Pancreas (tissue), 10 donors: ENCODE measurements at places on chromosomes 13 and 19.

DNA sequence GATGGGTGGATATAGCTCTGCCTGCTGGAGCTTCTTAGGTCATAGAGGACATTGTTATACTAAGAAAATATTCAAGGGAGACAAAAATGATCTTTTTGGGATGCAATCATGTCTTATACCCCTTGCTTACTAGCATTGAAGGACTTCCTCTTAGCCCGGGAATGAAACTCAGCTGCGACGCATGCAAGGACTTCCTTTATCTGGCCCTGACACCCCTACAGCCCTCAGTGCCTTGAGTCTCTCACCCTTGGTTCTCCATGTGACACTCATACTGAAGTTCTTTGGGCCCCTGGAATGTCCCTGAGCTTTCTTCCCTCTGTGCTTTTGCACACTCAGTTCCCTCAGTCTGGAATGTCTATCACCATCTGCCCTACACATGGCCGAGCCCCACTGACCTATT, 72.5 kb upstream of the MTIF3 start:
- H3K4me1 ChIP-seq, result no peaks in the 10 kb centered on the region

DNA sequence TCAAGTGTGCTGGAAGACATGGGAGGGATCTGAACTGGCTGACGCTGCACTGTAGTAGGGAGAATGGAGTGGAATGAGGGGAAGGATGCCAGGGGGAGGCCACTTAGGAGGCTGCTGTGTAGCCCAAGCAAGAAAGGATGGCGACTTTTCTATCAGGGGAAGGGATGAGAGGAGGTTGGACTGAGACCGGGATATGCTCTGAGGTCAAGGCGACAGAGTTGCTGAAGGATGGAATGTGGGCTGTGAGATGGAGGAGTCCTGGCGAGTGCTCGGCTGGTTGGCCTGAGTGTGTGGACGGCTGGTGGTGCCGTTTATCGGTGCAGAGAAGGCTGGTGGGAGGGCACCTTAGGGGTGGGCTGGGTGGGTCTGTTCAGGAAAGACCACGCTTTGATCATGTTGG, 45.7 kb downstream of the IRS2 start:
- H3K4me1 ChIP-seq, result no peaks in the 10 kb centered on the region
- no peaks in the 10 kb centered on the region for H3K36me3 ChIP-seq
- no peak for DNase-seq
- H3K27me3 ChIP-seq, result no peaks in the 10 kb centered on the region
- no peak overlapping the region for H3K27ac ChIP-seq
- H3K4me3 ChIP-seq, result no peak overlapping the region

DNA sequence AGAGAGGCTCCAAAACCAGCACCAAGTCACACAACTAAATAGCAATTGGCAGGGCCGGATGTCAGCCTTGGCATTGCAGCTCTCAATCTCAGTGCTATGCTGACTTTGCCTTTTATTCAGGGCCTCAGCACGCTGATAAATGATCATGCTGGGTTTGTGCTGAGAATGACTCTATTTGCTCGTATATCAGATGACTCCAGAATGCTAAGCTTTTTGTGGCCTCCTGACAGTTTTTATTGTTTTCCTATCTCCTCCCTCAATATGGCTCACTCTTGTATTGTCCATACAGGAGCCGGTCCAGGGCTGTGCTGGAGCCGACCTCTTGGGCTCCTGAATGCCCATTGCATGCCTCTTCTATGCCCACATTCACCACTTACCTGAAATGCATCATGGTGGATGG, 211.0 kb downstream of the EFNB2 start:
- DNase-seq, result no peak
- H3K4me3 ChIP-seq, result no peak overlapping the region
- H3K27me3 ChIP-seq, result no peaks in the 10 kb centered on the region
- no peak overlapping the region for H3K27ac ChIP-seq
- H3K36me3 ChIP-seq, result no peaks in the 10 kb centered on the region
- H3K4me1 ChIP-seq, result no peaks in the 10 kb centered on the region

DNA sequence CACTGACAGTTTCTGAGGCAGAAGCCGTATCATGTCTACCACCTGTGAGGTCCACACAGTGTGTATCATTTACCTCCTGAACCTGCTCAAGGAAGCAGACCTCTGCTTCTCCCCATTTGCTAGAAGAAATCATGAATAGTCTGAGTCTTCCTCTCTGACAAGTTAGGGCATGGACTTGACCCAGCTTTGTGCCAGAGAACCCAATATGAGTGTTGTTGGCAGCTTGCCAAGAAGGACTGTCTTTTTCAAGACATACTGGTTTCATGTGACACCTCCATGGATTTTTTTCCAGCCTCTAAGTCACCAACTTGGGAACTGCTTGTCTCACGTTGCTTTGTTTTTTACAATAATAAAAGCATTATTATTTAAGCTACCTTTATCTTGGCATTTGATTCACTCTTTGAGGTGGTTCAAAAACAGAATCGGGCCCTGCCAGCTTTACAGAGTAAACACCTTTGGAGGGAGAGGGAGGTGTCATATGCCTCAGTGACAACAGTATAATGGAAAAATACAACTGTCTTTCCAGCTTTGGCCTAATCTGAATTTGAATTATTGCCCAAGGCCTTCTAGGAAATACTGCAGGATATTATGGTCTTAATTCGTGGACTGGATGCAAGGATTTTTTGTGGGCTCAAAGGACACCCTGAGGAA, 9.6 kb downstream of the ZNF211 start:
- H3K36me3 ChIP-seq, result peaks cover 42% of the 10 kb centered on the region
- DNase-seq, result no peak
- no peaks in the 10 kb centered on the region for H3K4me1 ChIP-seq
- no peak overlapping the region for H3K4me3 ChIP-seq
- no peaks in the 10 kb centered on the region for H3K27me3 ChIP-seq

GRCh38 chr13:97256343-97256783, 34.2 kb downstream of the MBNL2 start:
- H3K4me1 ChIP-seq, result peaks cover 52% of the 10 kb centered on the region
- peak; percentile 50 for DNase-seq
- peak overlapping the region; percentile 84 for H3K27ac ChIP-seq
- no peaks in the 10 kb centered on the region for H3K36me3 ChIP-seq

DNA sequence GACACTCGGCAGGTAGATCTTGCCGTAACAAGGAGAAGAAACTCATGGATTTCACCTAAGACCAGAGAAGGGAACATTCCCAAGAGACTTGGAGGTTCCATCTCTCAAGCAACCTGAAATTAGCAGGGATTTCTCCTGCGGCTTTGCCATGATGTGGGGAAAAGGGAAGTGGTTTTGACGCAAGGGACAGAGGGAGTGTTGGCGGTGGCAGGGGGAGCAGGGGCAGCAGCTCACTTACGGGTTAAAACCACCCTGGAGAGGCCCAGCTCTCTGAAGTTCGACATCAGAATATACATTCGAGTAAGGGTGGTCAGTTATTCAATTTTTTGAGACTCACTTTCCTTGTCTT, 76.1 kb upstream of the POMP start:
- H3K27me3 ChIP-seq, result no peaks in the 10 kb centered on the region
- no peak overlapping the region for H3K27ac ChIP-seq
- DNase-seq, result no peak
- H3K4me1 ChIP-seq, result no peaks in the 10 kb centered on the region
- H3K4me3 ChIP-seq, result no peak overlapping the region
- no peaks in the 10 kb centered on the region for H3K36me3 ChIP-seq

- H3K4me3 ChIP-seq, result no peak overlapping the region
- DNase-seq, result no peak
- no peaks in the 10 kb centered on the region for H3K27me3 ChIP-seq
- H3K27ac ChIP-seq, result no peak overlapping the region
- H3K36me3 ChIP-seq, result no peaks in the 10 kb centered on the region
These were observed 141.3 kb upstream of the RNF113B start for GRCh38 chr13:98318263-98318878.

GRCh38 chr13:50991579-50992521, 82.3 kb downstream of the RNASEH2B start:
- H3K4me3 ChIP-seq, result no peak overlapping the region
- DNase-seq, result no peak
- H3K4me1 ChIP-seq, result no peaks in the 10 kb centered on the region
